ENCODE measurements at places on chromosomes 6 and 20.

- no peak for DNase-seq
These were observed 108.3 kb upstream of the PHACTR1 start for GRCh38 chr6:12608016-12608860.

DNA sequence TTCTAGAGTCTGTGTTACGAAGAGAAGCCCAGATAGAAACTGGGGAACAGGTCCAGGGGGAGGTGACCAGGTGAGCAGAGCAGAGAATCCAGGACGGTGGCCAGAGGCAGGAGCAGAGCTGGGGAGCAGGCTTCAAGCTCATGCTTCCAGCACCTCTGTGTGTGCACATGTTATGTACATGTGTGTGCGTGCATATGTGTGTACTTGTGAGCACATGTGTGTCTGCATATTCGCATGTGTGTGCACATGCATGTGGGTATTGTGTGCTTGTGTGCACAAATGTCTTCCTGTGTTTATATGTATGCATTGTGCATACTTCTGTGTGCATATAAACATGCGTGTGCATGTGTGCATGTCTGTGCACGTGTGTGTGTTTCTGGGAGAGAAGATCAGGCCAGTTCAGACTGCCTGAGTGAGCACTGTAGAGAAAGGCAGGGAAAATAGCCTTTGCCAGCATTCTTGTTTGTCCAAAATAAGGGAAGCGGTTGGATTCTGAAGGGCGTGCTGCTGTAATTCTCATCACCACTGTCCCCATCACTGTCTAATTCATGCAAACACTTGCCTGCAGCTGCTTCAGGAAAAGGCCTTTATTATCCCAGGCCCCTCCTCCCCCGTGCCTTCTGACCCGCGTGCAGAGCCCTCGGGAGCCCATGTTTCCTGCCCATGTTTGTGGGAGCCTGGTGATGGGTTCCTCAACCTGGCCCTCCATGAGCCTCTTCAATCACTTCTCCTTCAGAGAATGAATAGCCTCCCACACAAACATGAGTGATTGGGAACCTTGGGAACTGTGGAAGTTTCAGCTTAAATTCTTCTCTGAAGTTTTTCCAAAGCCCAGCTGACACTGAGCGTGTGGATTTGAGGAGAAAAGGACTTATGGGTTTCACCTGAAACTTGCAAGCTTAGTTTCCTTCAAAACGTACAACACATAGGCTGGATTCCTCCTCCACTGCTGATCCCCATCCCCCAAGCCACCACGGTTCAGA is 161.7 kb upstream of the AFDN start:
- no peak for DNase-seq

GRCh38 chr20:49705358-49705757 is 8.3 kb downstream of the B4GALT5 start:
- no peak for DNase-seq

- peak; percentile 55 for DNase-seq
These were observed 897 bp downstream of the RANBP9 start for GRCh38 chr6:13710552-13711323.

DNA sequence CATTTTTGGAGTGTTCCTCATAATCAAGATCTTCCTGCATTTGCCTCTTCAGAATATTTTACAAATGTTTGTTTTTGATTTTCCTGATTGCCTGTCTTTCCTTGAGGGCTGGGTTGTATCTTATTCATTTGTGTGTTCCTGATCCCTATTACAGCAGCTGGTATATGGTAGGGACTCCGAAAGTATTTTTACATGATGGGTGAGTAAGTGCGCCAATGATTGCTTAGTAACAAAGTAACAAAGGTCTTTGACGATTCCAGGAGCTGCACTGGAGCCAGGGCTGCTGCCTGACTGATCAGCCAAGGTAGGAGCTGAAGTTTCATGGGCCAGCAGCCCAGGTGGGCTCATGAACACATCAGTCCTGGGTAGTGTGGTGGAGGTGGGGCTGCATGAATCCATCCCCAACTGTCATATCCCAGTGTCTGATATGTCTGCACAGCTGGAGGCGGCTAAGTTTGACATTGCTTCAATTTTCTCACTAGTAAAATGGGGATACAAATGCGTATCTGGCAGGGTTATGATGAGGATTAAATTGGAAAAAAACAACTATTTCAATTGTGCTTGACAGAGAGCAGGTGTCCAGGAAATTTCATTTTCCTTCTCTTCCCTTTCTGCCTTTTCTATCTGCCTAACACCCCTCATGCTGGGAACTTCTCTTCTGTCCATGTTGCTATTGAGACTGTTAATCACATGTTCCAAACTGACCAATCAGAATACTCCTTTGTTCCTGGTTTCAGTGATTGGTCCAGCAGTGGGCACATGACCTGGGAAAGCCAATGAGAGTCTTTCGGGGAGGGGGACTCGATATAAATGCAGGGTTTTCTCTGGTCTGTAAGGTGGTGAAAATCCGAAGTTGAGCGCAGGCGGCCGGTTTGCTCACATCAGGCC is 90.7 kb downstream of the CDH26 start:
- no peak for DNase-seq

GRCh38 chr6:37783856-37784584 is 35.5 kb upstream of the ZFAND3 start:
- DNase-seq, result no peak

DNA sequence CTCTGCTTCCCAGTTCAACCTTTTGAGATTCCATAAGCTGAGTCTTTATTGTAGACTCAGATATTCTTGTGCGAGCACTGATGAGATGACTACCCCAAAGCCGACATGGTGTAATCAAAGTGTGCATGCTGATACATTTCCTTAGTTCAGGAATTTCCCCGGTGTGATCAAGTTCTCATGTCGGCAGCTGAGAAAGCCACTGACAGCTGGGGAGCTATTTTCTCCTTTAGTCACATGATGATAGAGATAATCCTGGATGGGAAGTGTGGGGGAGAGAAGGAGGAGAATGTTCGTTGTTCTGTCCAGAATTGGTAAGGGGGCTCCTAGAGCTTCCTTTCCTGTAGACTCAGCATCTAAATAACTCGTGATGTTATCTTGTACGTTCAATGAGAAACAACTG is 7.7 kb upstream of the CAP2 start:
- no peak for DNase-seq

DNA sequence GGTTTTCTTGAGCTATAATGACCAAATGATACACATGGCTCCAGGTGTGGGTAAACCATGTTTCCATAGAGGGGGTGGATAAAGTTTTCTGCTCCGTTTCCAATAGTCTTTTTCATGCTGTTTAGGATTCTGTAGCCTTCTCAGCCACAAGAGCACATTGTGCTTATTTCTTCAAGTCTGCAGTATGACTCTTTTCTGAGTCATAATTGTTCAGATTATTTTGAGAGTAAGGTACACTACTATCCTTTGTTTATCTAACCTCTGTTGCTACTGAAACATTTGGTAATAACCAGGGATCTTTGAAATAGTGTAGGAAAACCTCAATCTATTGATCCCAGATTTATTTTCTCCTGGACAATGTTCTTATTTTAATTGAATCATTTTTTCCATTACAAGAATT is 247.9 kb upstream of the BMP2 start:
- DNase-seq, result peak; percentile 60

- DNase-seq, result no peak
These were observed 544 bp upstream of the ACAT2 start for GRCh38 chr6:159761129-159761872.

GRCh38 chr20:2559651-2560050 is 23.3 kb downstream of the TMC2 start:
- DNase-seq, result no peak

DNA sequence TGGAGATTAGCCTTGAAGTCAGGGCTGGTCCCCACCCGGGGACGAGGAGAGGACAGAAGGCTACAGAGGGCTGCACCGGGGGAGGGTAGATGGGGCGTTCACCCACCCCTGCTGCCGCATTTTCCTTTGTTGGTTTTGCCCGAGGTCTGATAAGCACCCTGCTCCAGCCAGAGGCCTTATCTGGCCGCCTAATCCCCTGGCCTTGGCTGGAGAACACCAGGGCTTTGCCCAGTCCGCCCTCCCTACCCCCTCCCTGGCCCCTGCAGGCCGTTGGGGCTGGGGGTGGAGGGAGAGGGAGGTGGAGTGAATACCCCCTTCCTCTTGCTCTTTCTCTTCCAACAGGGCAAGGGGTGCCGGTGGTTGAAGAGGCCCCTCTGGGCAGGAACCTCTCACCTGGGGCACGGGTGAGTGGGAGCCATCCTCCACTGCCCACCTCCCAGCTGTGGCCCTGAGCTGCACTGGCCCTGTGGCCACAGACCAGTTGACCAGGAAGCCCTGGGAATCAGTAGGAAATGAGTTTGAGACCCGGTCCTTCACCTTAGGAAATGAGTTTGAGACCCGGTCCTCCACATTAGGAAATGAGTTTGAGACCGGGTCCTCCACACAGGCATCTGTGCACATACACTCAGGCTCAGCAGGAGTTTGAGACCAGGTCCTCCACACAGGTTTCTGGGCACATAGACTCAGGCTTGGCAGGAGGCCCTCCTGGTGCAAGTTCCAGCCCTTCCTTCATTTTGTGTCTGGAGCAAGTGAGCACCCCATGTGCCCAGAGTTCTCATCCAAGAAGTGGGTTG is 12.0 kb upstream of the GATA5 start:
- no peak for DNase-seq

DNA sequence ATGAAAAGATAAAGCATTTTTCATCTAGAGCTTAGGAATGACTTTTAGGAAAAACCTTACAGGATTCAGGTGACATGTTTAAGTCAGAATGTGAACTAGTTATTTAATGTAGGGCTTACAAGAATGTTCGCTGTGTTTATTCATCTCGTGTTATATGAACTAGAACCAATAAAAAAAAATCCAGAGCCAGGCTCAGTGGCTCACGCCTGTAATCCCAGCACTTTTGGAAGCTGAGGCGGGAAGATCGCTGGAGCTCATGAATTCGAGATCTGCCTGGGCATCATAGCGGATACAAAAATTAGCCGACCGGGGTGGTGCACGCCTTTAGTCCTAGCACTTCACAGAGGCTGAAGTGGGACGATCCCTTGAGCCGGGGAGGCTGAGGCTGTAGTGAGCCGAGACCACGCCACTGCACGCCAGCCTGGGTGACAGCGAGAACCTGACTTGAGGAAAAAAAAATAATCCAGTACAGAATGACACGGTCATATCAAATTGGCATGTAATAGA is 46.3 kb downstream of the OR2B2 start:
- DNase-seq, result no peak

DNA sequence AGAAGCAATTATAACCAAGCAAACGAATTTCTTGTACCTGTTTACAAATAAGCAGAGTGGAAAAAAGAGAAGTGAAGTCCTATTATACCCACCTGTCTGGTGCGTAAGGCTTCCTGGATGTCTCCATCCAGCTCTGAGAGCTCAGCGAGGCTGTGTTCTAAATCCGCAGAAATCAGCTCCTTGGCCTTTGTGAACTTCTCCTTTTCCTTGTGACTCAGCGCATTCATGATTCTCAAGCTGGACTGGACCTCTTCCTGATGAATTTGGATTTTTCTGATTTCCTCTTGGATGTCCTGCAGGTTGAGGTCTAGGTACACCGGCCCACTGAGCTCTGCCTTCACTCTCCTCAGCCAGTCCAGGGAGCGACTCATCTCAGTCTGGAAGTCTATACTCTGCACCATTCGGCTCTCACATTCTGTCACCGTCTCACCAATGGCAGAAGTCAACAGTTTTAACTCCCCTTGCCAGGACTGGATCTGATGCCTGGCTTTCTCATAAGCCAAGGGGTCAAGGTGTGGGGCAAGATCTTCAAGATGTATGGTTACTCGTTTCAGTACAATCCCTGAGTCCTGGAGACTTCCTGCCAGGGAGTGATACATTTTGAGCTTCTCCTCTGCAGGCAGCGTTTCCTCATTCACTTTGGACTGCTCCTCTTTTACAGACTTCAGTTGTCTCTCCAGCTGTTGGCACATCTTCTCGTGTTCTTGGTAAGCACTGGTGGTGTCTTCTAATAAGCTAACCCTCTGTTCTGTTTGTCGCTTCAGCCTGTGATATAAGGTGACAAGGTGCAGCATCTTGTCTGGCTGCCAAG is 307.3 kb downstream of the SYNE1 start:
- no peak for DNase-seq

- DNase-seq, result no peak
These were observed 71.2 kb upstream of the CCN6 start for GRCh38 chr6:111982681-111983080.

- peak; percentile 78 for DNase-seq
These were observed 95.9 kb downstream of the NFATC2 start for GRCh38 chr20:51446656-51447055.

DNA sequence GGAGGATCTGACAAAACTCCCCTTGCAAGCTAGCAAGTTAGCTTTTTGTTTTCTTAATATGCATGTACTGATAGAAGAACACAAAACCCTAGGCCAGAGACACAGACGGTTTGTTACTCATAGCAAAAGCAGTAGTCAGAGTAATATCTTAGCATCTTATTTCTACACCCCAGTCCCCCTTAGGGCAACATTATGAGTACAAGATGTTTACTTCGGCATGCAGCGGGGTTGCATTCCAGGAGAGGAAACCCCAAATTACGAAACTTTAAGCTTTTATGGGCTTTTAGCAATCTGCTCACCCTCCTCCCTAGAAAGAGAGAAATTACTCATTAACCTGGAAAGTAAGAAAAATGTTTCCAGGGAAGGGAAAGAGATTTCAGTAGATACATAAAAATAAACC is 1286.9 kb downstream of the EPHA7 start:
- no peak for DNase-seq

- DNase-seq, result no peak
These were observed 30.2 kb downstream of the EPHA7 start for GRCh38 chr6:93389192-93389591.

DNA sequence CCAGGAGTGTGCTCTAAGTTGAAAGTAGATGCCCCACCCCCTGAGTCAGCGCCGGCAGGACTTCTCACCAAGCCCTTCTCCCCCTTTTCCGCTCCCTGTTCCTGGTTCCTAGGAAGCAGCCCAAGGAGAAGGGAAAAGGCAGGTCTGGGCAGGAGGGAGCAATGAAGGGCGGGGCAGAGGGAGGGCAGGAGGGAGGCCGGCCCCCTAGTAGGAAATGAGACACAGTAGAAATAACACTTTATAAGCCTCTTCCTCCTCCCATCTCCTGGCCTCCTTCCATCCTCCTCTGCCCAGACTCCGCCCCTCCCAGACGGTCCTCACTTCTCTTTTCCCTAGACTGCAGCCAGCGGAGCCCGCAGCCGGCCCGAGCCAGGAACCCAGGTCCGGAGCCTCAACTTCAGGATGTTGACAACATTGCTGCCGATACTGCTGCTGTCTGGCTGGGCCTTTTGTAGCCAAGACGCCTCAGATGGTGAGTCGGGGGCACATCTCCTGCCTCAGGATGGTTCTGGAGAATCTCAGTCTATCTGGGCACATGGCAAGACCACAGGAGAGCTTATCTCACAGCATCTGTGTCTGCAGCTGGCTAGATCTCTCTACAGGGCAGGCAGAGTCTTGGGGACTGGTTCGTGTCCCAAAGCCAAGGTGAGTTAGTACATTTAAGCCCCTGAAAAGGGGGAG is at the start of gene PROCR:
Gene PROCR (plus strand): TSS at position 320 of the 681 bp plus-strand sequence. CDS start 83 bp downstream, at position 403.
- peak; percentile 97 for DNase-seq

- DNase-seq, result no peak
These were observed 21.7 kb upstream of the TAGAP start for GRCh38 chr6:159066483-159066882.

GRCh38 chr6:47034926-47035325 is 7.2 kb downstream of the ADGRF1 start:
- DNase-seq, result peak; percentile 91

DNA sequence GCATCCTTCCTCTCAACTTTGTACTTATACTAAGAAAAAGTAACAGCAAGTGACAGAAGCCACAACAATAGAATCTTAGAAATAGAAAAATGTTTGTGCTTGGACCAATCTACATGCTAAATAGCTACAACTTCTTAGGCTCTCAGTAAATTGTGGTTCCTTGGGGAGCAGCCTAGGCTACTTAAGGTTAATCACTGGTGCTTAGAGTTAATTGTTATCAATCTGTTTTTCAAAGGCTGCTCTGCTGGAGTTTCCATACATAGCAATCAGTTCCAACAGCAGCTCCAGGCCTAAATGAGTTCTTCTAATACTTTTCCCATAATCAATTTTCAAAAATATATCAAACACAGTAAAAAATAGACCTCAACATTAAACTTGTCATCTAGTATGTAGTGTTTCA is 571.4 kb downstream of the EPHA7 start:
- no peak for DNase-seq
